Left ventricle myocardium superior (tissue), 1 donor: ENCODE measurements at places on chromosomes 5 and 9.

DNA sequence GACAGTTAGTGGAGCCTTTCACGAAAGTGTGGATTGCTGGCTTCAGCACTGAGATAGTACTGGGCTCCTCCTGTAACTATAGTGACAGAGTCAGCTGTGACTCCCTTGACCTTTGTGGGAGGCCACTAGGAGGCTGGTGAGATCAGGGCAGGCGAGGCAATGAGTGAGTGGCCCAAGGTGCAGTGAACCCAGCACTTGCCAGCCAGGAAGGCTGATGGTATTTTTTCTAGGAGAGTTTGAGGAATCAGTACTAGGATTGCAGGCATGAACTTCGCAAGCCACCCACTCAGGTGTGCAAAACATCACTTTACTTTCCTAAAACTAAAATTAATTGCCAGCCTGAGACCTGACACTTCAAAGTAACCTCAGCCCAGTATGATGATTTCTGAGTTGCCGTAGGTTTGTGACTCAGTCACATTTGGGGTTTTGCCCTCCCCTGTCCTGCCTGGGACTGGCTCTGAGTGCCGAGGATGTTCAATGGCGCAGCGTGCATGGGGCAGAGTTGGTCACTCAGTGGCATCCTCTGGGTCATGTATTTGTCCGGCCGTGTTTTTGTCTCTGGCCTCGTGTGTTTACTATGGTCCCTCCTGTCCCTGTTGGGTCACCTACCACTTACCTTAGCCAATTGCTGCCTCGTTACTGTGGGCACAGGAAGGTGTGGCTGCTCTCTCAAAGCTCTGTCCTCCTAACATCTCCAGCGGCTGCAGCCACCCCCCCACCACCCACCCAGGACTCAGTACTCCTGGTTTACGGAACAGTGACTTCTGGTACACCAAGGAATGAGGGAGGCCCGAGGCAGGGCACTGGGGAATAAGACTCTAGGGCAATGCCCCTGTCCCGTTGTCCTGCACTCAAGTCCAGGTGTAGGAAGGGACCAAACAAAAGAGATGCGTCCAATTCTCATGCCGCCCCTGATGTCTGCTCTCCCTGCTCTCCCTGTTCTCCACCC is 67.2 kb downstream of the IL31RA start:
- no peak for DNase-seq

DNA sequence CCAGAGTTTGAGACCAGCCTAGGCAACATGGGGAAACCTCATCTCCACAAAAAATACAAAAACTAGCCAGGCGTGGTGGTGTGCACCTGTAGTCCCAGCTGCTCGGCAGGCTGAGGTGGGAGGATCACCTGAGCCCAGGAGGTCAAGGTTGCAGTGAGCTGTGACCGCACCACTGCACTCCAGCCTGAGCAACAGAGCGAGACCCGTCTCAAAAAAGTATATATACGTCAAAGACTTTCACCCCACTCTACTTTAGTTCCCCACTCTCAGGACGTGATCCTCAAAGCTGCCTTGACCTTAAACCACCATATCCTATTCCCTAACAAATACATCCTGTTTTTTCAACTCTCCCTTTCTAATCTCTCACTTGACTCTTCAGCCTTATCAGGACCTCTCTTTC is 41.0 kb downstream of the PCDHGC5 start:
- DNase-seq: no peak

DNA sequence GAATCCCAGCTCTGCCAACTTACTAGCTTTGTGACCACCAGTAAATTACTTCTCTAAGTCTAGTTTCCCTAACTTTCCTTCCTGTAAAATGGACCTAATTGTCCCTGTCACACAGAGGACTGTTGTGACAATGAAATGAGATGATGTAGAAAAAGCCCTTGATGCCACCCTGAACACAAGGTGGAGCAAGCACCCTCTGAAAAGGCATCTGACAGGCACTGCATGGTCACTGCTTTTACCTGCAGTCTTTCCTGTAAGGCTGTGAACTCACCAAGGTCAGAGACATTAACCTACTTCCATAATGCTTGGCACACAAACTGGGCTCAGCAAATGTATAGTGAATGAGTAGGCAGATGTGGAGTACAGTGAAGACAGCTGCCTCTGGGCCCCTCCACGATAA is 6.1 kb downstream of the SLC31A2 start:
- no peak for DNase-seq

GRCh38 chr9:130295945-130296782 is 30.6 kb downstream of the HMCN2 start:
- DNase-seq: no peak

DNA sequence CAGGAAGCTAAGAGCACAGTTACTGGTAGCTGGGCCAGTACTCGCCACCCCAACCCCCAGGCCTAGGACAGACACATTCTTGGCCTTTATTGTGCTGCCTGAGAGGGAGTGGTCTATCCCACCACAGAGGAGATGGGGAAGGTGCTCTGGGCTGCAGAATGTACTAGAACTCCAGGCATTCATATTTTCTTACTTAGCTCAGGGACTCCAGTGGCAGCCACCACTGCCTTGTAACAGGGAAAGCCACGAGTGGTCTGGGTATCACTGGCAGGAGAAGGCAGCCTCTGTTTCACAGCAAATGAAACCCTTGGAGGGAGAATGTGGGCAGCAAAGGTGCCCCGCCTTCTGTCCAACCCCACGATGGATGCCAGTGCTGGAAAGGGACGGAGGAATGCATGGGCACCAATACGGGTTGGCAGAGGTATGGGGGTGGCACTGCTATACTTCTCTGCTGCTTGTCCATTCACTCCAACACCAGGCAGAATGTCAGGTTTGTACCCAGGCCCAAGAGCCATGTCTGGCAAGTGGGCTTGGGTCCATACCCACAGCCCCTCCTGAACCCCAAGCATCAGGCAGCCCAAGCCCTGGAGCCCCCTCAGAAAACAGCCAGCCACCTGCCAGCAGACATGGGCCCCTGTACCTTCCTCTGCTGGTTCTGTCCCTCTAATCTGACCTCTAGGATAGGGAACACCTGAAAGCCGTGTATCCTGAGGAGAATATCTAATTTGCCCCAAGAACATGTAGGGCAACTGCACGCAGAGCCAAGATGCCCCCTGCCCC is 4.6 kb downstream of the SEPTIN8 start:
- no peak for DNase-seq

- no peak for DNase-seq
Observed at GRCh38 chr5:31736127-31736526, 97.2 kb downstream of the PDZD2 start.

GRCh38 chr5:172877466-172878260 is 43.6 kb downstream of the ERGIC1 start:
- peak; percentile 22 for DNase-seq

DNA sequence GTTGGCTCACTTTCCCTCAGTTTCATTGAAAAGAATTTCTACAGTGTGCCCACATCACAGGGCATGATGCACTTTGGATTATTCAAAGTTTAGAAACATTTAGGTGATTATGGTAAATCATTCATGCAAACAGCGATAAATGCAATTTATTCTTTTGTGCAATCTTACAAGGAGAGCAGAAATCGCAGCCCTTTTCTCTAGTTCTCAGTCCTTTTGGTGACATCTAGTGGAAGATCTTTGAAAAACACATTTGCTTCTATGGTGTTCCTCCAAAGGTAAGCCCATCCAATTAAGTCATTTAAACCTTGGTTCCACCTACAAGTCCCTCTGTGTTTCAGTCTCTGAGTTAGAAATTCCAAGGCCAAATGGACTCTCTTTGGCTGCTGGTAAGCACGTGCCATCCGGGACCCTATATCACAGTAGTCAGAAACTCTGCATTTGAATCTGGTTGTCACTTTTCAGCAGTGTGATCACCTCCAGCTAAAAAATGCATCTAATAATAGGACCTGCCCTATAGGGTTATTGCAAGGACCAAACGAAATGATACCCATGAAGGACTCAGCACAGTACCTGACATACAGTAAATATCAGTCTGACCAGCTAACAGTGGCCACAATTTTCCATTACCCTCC is 66.4 kb downstream of the MACROH2A1 start:
- no peak for DNase-seq

- DNase-seq: no peak
Observed at GRCh38 chr5:121695307-121695706, 156.4 kb upstream of the FTMT start.

- DNase-seq: no peak
Observed at GRCh38 chr9:90972057-90972456, 170.4 kb downstream of the SYK start.

GRCh38 chr5:139919308-139919707 is 123.7 kb downstream of the PSD2 start:
- no peak for DNase-seq

- no peak for DNase-seq
Observed at GRCh38 chr9:7653262-7653661, 146.3 kb downstream of the DMAC1 start.

DNA sequence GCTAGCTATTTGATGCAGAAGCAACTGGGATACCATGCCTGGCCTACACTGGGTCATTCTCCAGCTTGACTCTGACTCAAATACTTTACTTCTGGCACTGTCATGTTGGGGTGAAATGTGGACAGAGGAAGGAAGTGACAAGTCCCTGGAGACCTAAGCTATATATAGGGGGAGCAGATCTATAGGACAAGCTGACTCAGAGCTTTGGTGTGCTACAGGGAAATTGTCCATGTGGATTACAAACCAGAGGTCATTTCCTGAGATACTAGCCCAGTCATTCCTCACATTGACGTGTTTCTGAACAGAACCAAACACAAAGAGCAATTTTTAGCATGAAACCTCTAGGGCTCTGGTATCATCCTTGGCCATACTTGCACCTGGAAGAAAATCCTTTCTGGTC is 531.6 kb upstream of the CLINT1 start:
- no peak for DNase-seq

- DNase-seq: no peak
Observed at GRCh38 chr5:112097768-112098167, 321.3 kb downstream of the EPB41L4A start.

DNA sequence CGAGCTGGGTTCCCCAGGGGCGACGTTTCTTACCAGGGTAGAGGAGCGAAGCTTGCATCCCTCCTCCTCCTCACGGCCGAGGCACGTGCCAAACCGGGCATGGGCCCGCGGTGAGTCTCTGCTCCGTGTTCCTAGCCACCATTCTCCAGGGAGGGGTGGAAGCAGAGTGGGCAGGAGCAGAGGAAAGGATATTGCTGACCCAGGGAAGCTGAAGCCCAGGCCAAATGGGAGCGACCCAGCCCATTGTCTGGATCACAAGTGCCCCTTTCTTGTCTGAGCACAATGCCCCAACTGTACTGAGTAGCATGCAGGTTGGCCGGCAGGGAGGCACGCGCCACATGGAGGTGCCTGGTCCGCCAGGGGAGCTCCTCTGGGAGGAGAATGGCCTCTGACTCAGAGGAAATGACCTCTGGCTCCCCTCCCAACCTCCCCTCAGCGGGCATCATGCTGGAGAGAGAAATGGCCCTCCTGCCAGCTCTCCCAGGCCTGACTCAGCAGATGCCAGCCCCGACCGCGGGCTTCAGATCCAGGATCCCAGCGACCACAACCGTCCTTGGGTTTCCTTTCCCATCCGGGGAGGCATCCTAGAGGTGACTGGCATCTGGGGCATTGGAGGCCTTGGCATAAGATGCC is 1.1 kb downstream of the PRR7 start:
- DNase-seq: peak; percentile 60

- no peak for DNase-seq
Observed at GRCh38 chr5:145943674-145944121, 7.3 kb downstream of the SH3RF2 start.

GRCh38 chr5:168740811-168741213 is 161.6 kb upstream of the PANK3 start:
- peak; percentile 36 for DNase-seq

- no peak for DNase-seq
Observed at GRCh38 chr5:1113805-1114586, 2.1 kb upstream of the SLC12A7 start.

GRCh38 chr9:134489621-134490408 is 151.8 kb upstream of the COL5A1 start:
- no peak for DNase-seq

- DNase-seq: peak; percentile 79
Observed at GRCh38 chr9:21995006-21995665, 545 bp downstream of the CDKN2B-AS1 start.

DNA sequence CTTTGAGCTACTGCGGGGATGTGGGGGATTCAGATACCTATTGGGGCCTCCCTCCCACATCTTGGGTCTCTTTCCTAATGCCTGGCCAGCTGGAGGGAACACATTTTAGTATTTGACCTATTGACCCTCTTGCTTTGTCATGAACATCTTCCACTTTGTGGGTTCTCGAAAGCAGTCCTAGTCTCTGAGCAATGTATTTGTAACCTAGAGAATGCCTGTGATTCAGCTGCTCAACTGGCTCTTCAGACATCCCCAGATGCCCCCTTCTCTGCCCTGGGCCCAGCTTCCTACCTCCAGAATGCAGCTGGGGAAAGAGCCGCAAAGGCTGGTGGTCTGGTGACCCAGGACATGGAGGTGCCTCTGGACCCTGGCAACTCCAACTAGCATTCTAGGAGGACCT is 32.2 kb downstream of the APTX start:
- DNase-seq: no peak

- no peak for DNase-seq
Observed at GRCh38 chr5:3092664-3093063, 341.2 kb upstream of the IRX2 start.

GRCh38 chr5:134742134-134742533 is 3.8 kb downstream of the CAMLG start:
- DNase-seq: no peak

DNA sequence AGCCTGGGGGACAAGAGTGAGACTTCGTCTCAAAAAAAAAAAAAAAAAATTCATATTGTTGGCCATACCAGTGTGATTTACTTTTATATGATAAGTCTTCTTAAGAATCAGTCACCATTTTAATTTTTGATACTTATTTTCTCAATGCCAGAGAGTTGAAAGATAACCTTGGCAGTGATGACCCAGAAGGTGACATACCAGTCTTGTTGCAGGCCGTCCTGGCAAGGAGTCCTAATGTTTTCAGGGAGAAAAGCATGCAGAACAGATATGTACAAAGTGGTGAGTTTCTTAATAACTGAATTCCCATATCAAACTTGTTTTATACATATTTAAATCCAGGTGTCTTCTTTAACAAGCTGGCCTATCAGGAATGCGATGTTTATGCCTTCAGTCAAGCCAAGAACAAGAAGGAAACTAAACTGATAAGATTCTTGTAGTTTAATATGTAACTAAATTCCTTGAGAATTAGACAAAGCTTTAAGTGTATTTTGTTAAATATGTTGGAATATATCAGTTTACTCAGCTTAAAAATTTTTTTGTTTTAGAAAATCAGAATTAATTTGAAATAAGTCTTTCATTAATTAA is 81.5 kb downstream of the NIPBL start:
- no peak for DNase-seq

GRCh38 chr5:125987677-125988255 is 435.4 kb upstream of the GRAMD2B start:
- no peak for DNase-seq

DNA sequence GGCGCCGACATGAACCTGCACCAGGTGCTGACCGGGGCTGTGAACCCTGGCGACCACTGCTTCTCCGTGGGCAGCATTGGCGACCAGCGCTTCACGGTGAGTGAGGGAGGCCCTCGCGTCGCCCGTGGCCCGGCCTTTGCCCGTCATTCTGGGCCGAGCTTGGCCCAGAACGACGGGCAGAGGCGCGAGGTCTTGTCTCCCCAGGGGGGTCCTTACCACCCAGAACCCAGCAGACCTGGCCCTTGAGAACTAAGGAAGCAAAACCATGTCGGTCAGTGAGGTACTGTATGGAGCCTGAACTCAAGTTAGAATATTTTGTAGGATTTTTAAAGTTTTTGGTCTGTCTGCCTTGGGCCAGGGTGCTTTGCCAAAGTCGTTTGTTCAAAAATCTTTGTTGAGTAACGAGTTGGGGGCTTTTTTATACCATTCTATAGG is 691 bp downstream of the DMXL1 start:
- DNase-seq: no peak

GRCh38 chr5:6572825-6573380 is 59.9 kb downstream of the NSUN2 start:
- DNase-seq: no peak

- no peak for DNase-seq
Observed at GRCh38 chr9:6495466-6495865, 82.5 kb downstream of the UHRF2 start.
